D341Med (cell line): ENCODE measurements at places on chromosomes 3 and 15.

GRCh38 chr3:155549087-155549486 lies 195.8 kb downstream of the PLCH1 start:
- no peak for DNase-seq

DNA sequence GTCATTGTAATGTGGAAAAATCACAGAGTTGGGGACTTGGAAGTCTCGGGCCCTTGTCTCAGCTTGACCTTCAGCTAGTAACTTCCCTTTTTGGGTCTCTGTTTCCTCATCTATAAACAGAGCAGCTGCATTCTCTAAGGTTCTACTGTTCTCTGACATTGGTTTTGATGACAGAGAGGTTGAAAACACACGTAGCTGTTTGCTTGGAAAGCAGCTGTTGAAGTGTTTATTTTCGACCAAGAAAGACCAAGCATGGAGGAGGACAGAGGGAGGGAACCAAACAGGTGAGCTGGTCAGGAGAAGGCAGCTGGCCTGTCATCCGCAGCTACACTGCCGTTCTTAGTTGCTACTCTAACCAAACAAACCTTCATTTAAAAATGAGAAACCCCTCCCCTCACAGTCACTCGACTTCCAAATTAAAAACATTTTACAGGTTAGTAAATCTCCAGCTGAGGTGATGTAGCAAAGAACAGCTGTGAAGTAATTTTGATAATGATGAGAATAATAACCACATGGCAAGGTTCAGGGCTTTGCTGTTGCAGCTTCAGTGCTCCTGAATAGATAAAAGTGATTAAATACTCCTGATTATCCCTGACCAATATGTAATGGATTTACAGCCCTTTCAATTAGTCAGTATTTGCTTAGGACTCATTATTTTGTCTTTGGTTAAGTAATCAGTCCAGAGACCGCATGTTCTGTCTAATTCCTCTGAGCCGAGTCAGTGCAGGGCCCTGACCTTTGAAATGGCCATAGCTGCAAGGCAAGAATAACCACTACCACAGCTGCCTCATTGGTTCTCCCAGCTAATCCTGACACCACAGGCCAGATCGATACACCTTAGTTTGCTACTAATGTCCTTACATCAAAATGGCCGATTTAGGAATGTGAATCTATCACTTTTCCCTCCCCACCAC lies 65.3 kb downstream of the MEIS2 start:
- DNase-seq, result no peak

- DNase-seq, result no peak
These were observed 46.2 kb downstream of the C3orf38 start for GRCh38 chr3:88195951-88196434.

DNA sequence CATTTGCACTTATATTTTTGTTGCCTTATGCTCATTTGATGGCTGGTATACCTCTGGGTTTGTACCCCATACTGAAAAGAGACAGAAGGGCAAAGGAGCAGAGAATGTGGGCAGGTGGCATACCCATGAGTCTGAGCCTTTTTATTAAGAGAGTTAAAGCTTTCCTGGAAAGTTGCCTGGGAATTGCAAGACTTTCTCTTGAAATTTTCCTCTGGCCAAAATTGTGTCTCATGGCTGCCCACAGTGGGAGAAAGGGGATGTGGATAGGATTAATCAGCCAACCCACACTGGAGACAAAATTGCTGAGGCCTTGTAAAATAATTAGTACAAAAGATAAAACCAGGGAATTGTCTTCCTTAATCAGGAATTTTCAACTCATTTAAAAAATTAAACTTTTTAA lies 8.2 kb upstream of the NMD3 start:
- DNase-seq, result no peak

DNA sequence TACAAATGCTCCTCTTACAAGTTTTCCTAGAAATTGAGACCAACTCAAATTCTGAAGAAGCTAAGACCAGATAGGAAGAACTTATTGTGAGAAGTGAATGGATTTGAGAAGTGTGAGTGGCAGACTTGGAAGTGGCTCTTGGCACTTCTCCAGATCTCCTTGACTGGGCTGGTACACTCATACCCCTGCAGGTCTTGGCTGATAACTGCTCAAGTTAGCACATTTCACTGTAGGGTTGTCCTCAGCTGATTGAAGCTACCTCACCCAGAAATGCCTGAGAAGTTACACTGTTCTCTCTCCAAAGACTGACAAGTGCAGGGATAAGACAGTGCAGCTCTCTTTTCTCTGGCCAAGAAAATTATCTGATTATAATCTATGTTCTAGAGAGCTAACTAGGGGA lies 16.5 kb upstream of the CLDN1 start:
- no peak for DNase-seq

DNA sequence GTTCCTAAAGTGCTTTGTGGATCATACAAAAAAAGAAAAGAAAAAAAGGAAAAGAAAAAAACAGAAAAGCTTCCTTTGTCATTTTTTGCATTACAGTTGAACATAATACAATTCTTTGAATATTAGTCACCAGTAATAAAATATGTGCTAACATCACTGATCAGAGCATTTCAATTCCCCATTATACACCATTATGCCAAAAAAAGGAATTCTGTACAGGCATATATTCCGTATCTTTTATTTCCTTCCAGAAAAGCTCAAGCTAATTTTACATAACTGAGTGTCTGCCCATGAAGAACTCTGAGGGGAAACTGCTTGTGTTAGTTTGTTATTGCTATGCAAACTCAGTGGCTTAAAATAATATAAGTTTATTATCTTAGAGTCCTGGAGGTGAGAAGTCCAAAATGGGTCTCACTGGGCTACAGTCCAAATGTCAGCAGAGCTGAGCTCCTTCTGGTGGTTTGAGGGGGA lies 377.9 kb downstream of the GAP43 start:
- DNase-seq, result no peak

DNA sequence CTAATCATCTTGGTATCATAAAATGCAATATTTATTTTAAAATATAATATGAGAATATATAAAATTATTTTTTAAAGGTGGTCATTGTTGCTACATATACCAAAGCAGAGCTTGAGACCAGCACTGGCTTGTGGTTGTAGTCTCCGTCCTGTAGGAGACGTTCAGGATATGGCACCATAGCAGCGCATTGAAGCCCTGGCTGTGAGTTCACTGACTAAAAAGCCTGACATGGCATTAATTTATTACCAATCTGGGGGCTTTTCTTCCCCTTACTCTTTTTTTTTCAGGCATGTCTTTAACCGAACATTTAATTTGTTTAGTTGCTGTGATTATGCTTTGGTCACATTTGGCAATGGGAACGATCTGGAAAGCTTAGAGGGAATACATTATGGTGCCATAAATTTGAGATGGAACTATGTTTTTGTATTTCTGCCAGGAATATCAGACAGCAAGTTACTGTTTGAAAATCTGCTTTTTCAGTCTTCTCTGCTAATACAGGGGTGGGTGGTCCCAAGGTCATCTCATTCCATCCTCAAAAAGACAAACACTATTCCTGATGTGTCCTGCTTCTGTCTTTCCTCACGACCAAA lies 108.5 kb downstream of the ZIC4 start:
- no peak for DNase-seq

- no peak for DNase-seq
These were observed 12.0 kb downstream of the CHCHD6 start for GRCh38 chr3:126716057-126716456.

- no peak for DNase-seq
These were observed 51.2 kb upstream of the MLF1 start for GRCh38 chr3:158519776-158520175.

GRCh38 chr3:16496408-16497222 lies 16.9 kb downstream of the RFTN1 start:
- no peak for DNase-seq

DNA sequence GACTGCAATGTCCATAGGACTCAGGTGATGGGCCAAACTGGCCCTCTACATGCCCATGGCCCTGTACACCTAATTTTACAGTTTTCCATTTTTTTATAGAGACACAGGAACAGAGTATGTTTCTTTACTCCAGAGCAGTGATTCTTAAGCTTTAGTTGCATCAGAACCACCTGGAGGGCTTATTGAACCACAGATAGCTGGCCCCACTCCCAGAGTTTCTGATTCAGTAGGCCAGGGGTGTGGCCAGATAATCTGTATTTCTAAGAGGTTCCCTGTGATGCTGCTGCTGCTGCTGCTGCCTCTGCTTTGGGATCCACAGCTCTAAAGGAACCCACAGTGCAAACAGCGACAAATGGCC lies 5.1 kb downstream of the RBP1 start:
- no peak for DNase-seq

GRCh38 chr3:16945330-16945729 lies 60.6 kb downstream of the PLCL2 start:
- no peak for DNase-seq

DNA sequence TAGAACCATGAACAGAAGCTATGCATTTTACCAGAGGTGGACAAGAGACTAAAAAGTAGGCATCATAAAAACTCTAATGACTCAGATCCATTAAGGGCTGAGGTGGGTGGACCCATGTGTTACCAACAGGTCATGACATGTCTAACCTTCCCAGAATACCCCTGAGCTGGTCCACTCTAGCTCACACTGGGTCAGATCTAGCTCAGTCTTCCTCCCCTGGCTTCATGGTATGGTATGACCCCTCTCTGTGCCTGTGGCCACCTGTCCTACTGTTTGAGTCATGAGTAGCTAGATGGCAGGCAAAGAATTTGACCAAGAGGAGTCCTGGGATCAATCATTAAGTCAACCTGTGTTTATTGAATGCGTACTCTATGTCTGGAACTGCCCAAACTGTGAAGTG lies 340.4 kb downstream of the EPHB1 start:
- no peak for DNase-seq

- DNase-seq, result no peak
These were observed 32.8 kb upstream of the RASA2 start for GRCh38 chr3:141454054-141454453.

DNA sequence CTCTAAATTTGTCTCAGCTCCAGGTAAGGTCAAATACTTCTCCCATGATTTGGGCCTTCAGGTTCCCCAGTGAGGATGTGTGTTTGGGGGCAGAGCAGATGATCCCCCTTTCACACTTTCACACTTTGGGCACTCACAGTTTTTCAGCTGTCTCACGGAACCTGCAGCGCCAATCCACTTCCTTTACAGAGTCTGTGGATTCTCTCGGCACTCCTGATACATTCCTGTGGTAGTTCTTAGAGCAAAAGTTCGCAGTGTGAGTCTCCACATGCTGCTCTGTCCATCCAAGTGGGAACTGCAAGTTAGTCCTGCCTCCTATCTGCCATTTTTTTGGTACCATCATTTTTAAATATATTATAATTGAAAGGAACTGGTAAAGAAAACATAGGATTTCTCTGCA lies 20.2 kb upstream of the CPOX start:
- DNase-seq, result no peak

- DNase-seq, result no peak
These were observed 60.7 kb downstream of the CGNL1 start for GRCh38 chr15:57436961-57437360.

- no peak for DNase-seq
These were observed 461.8 kb downstream of the MAGI1 start for GRCh38 chr3:65576966-65577365.

DNA sequence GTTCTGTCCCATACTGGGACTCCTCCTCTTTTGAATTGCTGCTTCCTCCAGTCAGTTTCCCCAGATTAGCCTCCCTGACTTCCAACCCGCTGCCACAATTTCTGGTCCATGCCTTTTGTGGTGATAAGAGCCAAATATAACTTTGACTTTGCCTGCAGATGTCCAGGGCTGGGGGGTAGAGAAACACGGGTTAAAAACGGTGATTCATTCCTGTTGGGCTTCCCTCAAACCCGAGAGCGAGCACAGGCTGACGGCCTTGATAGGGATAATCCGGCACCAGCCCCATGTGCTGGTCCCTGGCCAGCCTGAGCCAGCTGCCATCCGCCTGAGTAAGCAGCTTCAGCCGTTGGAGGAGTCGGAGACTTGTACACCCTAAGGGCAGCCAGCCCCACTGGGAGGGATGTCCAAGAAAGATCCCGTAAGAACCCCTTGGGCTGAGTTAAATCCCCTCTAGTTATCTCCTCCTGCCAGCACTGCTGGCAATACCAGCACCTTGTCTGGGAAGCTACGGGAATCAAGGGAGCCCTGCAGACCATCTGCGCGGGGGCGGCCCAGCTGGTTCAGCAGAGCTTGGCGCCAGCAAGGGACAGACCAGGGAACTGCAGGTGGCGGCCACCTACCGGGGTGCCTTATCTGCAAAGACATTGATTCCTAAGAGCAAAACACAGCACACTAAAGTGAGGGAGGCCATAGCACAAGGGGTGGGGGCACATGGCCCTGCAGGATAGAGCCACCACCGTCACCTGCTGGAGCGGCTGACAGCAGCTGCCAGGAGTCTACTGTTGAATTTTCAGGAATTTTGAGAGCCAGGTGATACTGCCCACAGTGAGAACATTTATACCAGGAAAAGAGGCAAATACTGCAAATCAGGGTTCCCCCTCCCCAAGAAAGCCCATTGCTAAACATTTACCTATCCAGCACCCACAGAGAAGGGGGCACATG lies 18.1 kb downstream of the CSPG4 start:
- DNase-seq, result peak; percentile 91

DNA sequence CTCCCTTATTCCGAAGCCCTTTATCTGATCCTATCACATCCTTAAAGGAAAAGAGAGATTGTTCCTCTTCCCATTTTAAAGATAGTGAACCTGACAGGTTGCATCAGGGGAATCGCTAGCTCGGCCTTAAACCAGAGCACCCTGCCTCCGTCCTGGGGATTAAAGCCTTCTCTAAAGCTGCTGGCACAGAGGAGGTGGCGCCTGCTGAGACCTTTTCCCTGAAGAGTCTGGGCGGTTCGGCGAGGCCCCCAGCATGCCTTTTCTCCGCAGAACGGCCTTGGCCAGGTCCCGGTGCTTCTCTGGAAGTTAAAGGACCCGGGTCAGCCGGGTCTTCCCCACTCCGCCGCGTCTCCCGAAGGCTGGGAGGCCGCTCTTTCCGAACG lies 593 bp downstream of the FAM219B start:
- peak; percentile 82 for DNase-seq

DNA sequence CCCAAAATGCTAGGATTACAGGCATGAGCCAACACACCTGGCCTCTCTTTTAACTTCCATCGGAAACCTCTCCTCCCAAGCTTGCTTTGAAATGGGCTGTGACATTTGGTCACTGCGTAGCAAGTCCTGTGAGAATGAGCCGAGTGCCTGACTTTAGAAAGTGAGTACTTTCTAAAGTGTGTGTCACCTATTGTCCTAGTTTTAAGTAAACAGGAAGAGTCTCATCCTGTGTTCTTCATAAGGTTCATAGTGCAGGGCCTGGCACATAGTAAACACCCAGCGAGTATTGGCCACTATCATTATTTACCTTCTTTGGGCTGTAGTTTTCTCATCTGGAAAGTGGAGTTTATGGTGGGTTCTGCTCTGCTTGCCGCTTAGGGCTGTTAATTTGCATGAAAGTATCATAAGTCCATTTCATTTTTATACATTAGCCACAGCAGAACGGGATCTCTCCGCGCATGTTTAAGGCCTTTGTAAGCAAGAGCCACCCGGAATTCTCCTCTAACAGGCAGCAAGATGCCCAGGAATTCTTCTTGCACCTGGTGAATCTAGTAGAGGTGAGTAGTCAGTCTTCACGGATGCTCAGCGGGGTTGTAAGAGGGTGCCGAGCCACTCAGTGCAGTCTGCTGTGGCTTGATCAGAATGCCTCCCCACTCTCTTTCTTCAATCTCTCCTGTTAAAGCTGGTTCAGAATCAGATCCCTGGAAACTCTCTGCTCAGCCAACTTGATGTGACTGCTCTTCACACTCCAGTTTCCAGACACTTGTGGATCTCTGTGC lies 87.2 kb downstream of the USP13 start:
- DNase-seq, result no peak
